ENCODE measurements at places on chromosomes 6 and 20.

GRCh38 chr6:158703837-158704822, 54.3 kb downstream of the SYTL3 start:
- peak; percentile 77 for DNase-seq

GRCh38 chr20:37439223-37439933, 81.7 kb upstream of the NNAT start:
- no peak for DNase-seq

DNA sequence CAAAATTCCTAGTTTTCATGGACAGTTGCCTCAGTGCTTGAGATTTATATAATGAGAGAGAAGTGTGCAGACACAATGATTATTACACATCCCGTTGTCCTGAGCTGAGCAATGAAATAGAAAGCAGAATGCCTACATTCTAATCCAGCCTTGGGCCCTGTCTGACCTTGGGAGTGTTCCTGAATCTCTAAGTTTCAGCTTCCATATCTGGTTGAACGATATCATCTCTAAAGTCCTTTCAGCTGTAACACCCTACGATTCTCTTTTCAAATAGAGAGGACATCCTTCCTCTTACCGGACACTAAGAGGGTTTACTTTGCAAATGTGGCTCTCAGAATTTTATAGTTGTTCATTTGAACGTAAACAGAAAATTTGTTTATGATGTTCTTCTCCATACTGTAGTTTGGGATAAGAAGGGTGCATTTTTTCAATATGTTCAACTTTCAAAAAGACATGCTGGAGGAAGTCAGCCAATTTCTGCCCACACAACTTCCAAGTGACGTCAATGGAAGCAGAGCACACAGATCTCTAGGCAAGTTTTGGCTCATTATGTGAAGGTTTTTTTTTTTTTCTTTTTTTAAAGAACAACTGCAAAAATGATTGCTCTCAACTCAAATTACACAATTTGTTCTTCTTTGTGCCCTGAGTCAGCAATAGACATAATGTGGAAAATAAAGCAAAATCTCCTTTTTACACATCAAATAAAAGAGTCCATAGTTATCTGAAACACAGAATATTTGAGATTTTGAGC, 50.4 kb downstream of the PDE7B start:
- DNase-seq: no peak

DNA sequence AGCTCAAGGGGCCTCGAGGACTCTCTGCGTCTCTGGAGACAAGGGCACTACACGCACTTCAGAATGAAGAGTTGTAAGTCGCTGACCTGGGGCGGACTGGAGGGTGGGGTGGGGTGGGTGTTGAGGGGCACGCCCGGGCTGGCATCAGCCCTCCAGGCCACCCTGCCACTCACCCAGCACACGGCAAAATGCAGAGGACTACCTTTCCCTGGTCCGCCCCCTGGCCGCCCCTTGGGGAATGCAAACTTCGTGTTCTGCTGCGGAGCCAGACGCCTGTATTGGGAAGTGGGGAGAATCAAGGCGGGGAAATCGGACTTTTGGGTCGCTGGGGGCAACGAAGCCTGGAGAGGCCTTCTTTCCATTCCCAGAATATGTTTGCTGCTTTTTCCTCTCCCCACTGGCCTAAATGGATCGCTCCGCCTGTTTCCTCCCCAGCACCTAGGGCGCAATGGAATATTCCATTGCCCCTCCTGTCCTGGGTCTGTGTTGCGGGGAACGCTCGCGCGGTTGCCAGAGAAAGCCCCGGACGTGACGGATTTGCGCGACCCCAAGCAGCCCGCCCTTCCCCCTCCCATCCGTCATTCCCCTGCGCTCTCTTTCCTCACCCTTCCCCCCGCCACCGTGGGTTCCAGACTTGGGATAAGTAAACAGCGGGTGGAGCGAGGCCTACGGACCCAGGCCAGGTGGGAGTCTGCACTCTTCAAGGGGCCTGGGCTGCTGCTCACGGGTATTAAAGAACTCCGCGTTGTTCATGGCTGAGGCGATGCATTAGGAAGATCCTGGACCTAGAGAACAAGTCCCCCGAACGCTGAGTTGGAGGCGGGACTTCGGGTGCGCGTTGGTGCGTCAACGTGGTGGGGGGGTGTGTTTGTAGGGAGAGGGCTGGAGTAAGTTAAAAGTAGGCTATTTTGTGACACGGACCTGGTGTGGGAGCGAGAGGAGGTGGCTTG, at the start of gene PPT2:
Gene PPT2 (plus strand): TSS at position 578 of the 950 bp plus-strand sequence. CDS start 454 bp downstream, outside the sequence.
- DNase-seq: peak; percentile 58

DNA sequence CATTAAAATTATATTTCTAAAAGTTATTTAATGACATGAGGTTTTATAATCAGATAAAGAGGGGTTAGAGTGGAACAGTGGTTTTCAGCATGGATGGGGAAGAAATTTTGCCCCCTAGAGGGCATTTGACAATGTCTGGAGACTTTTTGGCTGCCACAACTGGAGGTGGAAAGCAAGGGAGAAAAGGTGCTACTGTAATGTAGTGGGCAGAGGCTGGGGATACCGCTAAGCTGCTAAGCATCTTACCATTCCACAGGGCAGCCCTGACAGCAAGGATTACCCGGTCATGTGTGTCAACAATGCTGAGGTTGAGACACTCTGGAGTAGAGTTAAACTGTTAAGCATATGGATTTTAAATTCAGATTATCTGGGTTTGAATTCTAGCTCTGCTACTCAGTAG, 52.9 kb upstream of the FABP7 start:
- no peak for DNase-seq

- peak; percentile 48 for DNase-seq
Measured at GRCh38 chr6:16130932-16131387, 2.1 kb downstream of the MYLIP start.

GRCh38 chr6:25016014-25016720, 80.4 kb upstream of the RIPOR2 start:
- no peak for DNase-seq

DNA sequence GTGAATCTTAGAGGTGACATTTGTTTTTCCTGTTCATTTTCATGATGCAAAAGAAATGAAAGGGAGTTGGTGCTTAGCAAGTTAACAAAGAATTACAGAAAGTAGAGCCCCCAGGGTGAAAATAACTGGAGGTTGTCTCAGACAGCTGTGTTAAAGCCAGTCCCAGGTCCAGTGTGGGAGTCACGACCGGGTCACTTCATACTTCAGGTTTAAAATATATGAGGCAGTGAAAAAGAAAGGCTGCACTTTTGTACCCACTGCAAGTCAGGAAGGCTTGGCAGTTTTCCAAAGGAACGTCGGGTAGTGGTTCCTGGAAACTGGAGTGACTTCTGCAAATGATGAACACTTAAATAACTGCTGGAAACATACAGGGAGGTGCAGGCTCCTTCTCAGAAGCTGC, 91.5 kb upstream of the THBS2 start:
- DNase-seq: no peak

DNA sequence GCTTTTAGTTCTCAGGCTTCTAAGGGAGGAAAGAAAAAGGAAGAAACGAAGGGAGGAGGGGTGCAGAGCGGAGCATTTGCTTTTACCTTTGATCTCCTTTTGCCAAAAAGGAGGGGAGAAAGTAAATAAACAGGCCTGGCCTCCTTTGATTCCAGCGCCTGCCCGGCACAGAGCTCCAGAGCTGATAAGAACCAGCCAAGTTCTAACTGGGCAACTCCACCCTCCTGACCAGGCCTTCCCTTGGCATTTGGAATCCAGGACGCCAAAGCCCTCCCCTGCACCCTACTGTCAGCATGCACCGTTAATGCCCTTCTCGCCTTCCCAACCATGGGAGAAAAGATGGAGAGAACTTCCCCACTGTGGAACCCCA, 120.8 kb upstream of the PTPN1 start:
- DNase-seq: no peak

GRCh38 chr6:157996201-157996712, 14.6 kb downstream of the SYNJ2 start:
- no peak for DNase-seq

DNA sequence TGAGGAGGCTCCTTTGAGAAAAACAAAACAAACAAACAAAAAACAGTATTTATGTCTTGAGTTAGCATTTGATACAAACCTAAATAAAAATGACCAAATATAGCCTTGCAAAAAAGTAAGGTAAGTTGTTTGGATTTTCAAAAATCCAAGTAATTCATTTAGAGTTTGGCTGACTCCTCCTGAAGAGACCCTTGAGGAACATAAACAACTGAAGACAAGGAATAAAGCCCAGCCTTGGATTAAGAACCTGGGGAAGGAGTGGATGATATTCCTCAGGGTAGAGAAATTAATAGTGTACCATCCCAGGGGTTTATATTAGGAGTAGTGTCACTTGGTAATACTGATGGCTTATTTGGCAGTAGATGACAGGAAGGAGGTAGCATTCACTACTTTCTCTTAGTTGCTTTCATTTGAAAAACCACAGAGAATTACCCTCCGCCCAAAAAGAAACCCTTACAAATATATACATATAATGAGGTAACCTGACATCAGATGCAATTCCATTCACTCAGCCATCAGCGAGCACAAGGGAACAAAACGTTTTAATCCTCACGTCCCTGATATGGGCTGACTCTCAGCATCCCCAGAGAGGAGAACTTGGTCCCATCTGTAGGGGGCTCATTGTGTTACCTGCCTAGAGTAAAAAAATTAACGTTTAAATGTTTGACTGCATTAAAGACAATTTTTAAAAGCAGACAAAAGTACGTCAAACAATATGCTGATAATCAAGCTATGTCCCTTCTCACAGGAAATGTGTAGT, 57.0 kb downstream of the SOBP start:
- DNase-seq: no peak

DNA sequence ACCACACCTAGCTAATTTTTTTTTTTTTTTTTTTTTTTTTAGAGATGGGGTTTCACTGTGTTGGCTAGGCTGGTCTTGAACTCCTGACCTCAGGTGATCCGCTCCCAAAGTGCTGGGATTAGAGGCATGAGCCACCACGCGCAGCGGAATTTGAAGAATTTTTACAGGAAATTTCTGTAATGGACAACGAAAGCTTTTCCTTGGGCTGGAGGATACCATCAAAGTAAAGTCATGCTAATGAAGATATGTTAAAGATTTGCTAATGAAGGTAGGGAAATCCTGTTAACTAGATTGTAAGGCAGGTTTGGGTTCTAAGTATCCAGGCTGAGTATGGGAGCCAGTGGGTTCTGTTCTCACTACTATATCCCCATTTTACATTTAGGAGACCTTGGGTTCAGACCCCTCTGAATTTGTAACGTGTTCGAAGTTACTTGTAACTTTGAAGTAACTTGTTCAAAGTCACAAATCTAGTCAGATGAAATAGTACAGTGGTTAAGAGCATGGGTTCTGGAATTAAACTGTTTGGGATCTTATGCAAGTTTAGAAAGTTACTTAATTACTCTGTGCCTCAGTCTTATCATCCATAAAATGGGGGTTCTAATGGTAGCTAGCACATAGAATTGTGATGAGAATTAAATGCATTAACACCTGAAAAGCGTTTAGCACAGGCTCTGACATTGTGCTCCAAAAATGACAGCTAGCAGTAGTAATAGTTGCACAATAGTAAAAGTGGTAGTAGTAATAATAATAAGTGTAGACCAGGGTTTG, 123.4 kb upstream of the GPR6 start:
- no peak for DNase-seq

DNA sequence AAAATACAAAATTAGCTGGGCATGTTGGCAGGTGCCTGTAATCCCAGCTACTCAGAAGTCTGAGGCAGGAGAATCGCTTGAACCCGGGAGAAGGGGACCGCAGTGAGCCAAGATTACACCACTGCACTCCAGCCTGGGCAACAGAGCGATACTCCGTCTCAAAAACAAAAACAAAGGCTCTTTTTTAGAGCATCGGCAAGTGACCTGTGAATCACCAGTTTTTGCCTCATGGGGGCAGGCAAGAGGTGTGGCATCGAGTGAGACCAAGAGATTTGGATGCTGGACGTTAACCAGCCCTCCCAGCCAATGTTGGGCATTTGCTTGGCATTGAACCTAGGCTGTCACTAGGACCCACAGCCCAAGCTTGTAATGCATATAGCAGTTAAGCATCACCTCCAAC, 14.6 kb upstream of the CDK5RAP1 start:
- DNase-seq: no peak

GRCh38 chr6:40376113-40376650, 211.0 kb downstream of the LRFN2 start:
- no peak for DNase-seq

GRCh38 chr6:67501755-67502154, 1133.3 kb upstream of the ADGRB3 start:
- DNase-seq: no peak

DNA sequence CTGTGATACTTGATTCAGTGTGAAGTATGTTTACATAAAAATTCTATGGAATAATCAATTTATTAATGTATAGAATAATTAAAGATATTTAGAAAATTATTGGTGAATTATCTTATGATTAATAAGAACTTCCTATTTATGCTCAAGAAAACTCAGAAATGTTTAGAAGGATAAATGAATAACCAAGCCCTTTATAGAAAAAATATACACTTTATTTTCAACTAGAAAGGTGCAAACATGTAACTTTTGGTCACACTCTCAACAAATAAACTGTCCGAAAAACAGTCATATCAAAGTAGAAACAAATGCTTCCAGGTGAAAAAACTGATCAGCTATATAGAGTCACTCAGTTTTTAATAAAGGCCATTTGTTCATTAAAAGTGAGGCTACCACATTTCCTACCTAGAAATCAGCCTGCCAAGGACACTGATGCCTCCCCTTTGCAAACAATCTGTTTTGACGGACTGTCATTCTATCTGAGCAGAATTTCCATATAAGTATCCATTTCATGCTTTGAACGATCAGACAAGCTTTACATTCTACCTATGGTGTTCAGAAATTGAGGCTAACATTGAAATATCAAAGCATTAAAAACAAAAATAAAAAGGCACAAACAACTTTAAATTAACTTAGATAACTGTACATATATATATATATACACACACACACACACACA, 3.0 kb downstream of the CCN2 start:
- DNase-seq: no peak

DNA sequence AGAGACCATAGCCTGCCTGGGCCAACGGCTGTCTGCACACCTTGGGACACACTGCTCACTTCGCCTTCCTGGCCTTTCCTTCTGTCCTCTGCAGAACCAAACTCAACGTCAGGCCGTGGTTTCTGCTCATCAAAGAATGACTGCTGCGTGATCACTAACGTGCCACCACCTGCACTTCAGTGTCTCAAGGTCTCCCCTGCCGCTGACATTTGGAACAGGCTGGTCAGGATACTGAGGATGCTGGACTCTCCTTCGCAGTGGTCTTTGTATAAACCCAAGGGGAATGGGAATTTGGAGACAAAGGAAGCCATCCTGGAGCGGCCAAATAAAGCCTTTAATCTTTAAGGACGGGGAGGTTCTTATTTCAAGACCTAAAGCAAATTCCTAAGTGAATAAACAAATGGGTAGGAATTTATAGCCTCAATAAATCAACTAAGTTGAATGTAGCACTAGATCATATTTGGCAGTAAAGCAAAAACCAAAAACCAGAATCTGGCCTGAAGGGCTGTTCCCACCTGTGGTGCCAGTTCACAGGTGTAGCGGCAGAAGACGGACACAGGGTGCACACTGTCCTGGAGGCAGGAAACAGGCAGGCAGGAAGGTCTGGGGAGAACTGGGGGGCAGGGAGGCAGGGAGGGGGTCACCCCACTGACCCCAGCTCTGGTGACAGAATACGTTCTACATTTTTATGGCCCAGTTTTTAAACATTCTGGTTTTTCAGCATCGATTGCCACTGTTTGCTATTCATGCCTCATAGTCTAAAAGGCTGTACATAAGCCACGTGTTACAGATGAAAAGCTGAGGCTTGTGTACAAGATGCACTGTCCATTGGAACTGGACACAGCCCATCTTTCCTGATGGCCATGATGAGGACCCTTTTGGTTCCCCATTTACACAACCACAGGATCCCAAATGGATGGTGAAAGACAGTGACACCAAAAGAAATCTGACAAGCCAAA, 36.6 kb downstream of the ABHD12 start:
- DNase-seq: no peak

All from activated CD4-positive, alpha-beta T cell treated with anti-CD3 and anti-CD28 coated beads for 4 hours (primary cell).